Tongue (tissue), 3 donors: ENCODE measurements at places on chromosomes 2 and 18.

GRCh38 chr2:2321200-2321540 lies 9.9 kb downstream of the MYT1L start:
- no peak for DNase-seq

DNA sequence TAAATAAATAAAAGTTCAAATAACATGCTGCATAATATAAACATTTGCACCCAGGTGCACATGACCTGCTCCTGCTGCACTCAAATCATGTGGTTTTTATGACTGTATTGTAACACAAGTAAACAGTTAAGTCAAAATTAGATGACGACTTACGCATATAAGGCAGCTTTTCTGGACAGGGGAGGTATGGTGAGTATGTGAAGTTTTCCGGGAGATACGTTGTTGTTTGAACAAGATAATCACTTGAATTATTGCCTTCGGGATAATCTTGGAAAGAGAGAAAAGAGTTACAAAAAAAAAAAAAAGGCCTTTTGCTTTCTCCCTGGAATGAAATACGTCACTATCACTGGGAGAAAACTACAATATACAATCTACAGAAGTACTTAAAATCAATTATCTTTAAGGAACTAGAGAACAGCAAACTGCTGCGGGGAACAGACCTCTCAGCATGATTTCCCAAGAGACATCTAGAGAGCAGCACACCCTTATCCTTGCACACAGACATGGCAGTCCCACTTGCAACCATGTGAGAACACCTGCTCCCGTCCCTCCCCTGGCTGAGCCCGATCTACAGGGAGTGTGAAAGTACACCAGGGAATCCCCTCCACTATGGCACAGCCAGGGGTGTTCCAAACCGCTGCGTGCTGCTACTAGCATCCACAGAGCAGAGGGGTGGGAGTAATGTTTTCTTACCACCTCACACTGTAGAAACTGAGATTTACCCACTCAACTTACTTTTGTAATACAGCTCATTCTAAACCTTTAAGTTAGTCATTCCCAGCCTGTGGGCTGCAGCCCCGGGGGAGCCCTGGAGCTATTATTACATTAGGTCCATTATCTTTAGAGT lies 26.3 kb downstream of the B4GALT6 start:
- peak; percentile 61 for DNase-seq

- DNase-seq, result no peak
Observed at GRCh38 chr2:95509408-95509807, 24.9 kb upstream of the TRIM43B start.

DNA sequence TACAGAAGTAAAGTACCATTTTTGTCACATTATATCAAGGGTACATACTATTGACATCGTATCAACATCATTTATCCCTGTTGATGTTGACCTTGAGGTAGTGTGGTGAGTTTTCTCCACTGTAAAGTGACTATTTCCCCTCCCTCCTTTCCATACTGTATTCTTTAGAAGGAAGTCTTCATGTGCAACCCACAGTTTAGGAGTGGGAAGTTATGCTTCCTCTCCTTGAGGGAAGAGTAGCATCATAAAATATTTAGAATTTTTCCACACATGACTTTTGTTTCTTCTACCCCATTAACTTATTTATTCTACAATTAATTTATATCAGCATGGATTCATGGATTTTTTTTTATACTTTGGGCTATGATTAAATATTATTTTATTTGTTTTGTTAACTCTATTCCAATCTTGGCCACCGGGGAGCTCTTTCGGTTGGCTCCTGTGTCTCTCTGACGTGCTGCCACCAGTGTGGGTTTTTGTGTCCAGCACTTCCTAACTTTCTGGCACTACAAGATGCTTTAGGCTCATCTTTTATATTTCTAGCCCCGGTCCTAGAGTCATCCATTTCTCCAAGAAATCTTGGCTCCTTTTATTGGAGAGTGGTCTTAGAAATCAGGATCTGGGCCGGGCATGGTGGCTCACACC lies 19.0 kb downstream of the AQP12B start:
- DNase-seq, result no peak

DNA sequence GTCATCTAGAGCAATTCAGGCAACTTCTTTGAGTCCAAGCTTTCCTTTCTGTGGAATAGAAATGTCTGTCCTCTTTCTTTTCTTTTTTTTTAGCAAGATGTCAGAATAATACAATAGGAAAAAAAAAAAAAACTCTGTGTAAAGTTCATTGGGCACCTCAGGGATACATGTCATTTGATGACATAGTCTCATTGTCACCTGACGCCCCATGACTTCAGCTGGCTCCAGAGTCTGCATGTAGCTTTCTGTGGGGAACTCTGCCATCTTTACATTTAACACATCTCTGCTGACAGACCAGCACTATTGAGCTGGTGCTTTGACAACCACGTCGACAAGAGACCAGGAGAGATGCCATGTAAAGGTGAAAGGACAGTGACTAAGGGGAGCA lies 172.5 kb upstream of the KLF7 start:
- DNase-seq, result no peak

DNA sequence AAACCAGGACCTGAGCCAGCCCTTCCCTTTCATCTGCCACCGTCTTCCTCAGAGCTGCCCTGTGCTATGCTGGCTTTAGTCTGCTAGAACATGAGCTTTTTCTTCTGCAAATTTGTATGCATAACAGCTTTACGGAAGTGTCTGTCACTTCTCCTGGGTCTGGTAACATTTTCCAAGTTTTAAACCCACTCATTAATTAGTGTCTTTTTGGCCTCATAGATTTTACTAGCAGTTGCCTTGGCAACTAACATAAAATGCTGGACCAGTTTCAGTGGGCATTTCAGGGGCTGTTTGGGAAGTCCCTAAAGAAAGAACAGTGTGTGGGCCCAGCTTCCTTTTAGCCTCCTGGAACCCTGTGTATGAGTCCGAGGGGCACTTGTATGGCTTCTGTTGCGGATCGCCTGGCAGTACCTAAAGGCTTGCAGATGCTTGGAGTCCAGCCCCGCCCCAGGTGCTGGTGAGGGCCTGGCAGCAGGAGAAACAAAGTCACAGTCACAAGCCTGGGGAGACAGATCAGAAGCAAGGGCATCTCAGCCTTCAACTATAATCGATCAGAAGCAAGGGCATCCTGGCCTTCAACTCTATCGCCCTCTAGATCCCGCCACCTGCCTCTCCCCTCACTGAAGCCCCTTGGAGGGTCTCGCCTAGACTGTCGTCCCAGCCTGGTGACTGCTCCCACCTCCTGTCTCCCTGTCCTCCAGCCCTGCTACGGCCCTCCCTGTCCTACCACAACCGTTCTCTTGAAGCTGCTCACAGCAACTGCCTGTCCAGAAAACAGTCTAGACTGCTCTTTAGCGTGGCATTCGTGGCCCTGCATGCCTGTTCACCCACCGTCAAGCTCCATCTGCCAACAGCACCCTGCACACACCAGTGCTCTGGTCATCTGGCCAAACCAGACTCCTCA lies 36.8 kb upstream of the MAPRE3 start:
- DNase-seq, result no peak

GRCh38 chr2:81589406-81589805 lies 1284.9 kb upstream of the LRRTM1 start:
- DNase-seq, result peak; percentile 40

- no peak for DNase-seq
Observed at GRCh38 chr2:196365145-196365544, 193.8 kb upstream of the STK17B start.

GRCh38 chr2:165857876-165858275 lies 63.8 kb upstream of the GALNT3 start:
- DNase-seq, result peak; percentile 21

- peak; percentile 77 for DNase-seq
Observed at GRCh38 chr2:7191932-7192331, 274.7 kb downstream of the RNF144A start.

DNA sequence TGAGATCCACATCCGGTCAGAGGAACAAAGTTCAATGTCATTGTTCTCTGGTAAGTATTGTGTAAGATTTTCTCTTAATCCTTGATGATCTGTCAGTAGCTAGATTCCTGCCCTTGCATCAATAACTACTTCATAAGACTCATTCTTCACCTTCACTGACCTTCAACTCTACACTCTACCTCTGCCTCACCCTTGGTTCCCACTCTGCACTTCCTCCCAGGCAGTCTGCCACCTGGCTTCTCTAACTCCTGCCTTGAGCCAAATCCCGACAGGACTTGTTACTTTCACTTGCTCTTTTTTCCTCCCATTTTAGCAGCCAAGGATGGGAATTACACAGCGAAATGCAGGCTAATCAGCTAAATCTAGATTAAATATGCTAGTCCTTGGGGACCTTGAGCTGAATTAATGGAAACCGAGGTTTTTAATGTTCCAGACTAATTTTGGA lies 190.7 kb downstream of the DLGAP1 start:
- DNase-seq, result peak; percentile 37

- DNase-seq, result no peak
Observed at GRCh38 chr2:223046470-223047040, 5.4 kb upstream of the KCNE4 start.

- DNase-seq, result peak; percentile 53
Observed at GRCh38 chr2:217797661-217798069, 205.1 kb downstream of the TNS1 start.

DNA sequence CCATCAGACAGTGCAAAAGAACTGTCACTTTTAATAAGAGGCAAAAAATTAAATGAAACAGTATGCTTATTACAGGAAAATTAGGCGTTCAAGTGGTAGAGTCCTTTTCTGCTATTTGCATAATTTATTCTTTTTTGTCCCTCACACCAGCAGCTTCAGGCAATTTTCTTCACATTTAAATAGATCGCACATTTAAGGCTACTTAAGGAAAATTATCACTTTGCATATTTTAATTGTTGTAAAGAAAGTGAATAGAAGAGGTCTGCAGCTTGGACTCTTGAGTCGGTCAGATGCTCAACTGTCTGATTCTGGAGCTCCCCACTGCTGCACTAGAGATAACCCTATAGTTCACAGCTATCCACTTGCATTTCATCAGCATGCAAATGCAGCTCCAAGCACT lies 141.3 kb downstream of the FIGN start:
- no peak for DNase-seq

- DNase-seq, result peak; percentile 17
Observed at GRCh38 chr2:14148216-14148615, 484.3 kb upstream of the LRATD1 start.

DNA sequence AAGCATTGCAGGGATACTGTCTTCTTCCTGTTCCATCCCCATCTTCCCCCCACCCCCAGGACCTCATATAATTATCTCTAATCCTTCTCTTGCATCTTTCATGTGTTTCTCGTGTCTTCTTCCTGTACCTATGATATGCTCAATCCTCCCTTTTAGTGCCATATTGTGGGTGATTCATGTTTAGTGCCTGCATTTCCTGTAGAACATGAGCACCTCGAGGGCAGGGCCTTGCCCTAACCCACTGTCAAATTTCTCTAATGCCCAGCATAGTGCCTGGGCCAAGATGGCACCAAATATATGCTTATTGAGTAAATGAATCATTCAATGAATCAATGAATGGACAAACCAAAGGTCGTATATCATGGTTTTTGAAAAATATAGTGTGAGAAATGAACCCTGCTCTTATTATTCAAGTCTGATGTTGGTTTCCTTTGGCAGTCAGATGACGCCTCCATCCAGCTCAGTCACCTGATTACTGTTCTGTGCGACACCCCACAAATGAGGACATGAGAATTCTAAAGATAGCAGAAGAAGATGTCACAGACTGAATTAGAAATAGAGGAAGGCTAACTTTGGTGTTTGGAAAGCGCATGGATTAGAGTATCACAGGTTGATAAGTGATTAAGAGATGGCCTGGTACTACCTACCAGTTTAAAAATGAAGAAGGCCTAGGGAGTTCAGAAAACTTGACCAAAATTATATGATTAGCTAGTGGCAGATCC lies 278.4 kb downstream of the PRKCE start:
- DNase-seq, result no peak

- peak; percentile 76 for DNase-seq
Observed at GRCh38 chr2:189407281-189408209, 33.7 kb upstream of the WDR75 start.

DNA sequence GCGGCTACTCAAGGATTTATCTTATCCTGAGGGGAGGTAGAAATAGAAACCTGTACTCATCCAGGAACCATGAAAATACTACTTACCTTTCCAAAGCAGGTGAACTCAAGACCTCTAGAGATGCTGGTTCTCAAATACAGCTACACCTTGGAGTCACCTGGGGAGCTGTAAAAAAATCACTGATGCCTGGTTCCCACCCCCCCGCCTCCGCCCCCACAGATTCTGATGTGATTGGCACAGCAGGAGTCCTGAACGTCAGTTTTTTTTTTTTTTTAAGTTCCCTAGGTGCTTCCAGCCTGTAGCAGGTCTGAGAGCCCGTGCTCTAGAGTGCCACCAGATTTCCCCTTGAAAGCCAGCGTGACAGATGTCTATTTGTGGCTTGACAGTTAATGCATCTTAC lies 113.6 kb downstream of the MRO start:
- DNase-seq, result no peak

DNA sequence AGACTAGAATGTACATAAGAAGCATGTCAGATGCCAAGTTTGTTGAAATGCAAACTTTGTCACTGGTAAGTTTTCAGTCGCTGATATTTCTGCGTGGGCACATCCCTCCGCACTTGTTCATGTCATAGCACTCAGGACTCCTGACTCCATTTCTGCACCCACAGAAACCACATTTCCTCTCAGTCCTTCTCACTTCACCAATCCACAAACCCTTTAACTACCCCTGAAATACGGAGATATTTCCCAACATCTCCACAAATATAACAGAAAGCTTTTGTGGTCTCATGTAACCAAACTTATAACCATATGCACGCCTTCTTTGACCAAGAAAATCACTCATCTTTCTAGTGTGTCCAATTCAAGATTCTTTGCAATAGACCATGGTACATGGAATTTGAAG lies 276.9 kb upstream of the ERBB4 start:
- DNase-seq, result no peak

DNA sequence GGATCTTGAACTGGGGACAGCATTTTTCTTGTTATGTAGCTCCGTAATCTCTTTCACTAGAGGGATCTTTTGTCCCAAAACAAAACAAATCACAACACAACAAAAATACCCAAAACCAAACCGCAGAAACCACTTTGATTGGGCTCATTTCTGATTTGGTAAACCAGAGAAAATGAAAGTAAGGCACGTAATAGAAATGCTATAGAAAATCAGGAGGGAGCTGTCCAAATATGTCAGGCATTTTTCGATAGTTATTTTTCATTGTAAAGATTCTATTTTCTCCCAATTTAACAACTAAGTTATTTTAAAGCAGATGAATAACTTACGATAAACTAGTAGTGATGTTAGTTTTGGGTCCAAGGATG lies 406.5 kb downstream of the XIRP2 start:
- peak; percentile 44 for DNase-seq

- no peak for DNase-seq
Observed at GRCh38 chr2:105324732-105325131, 4.8 kb downstream of the TGFBRAP1 start.

GRCh38 chr2:105610576-105611332 lies 134.0 kb upstream of the NCK2 start:
- DNase-seq, result peak; percentile 66
